ENCODE measurements at places on chromosomes 5 and 9. TPM values are rescaled to one million over a fixed set of nuclear protein-coding genes. Genes with fewer than 3 reads are reported as not detected.

NR3C1 gene
- 128 TPM for total RNA-seq

LCN1 gene
- 0.59 TPM for total RNA-seq

PCDHB2 gene
- 0.74 TPM for total RNA-seq

MPDZ gene
- 100 TPM for total RNA-seq

NXNL2 gene
- 0.97 TPM for total RNA-seq

TSLP gene
- total RNA-seq = 0.42 TPM

MLANA gene
- total RNA-seq = 0.05 TPM

F2RL1 gene
- 15.1 TPM for total RNA-seq

CERCAM gene
- 228 TPM for total RNA-seq

HMCN2 gene
- total RNA-seq = 0.05 TPM

All from smooth muscle cell of the umbilical artery (primary cell).